ENCODE measurements at places on chromosomes 5 and 9.

GRCh38 chr5:167783145-167783817 lies 508.2 kb upstream of the WWC1 start:
- no peak for DNase-seq

DNA sequence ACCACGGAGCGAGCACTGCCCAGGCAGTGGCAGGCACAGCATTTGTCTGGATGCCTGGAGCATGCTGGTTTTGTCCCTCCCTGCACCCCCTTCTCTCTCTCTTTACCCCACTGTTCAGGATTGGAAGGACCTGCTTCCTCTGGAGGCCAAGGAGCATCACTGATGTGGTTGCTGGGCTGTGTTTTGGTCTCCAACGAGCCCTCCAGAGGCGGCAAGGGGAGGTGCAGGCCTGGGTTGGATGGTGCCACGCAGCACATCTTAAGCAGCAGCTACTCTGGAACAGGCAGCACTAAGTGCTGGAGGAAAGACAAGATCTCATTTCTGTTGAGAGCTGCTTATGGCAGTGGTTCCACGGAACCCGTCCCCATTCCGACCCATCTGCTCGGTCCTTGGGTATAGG lies 139.6 kb downstream of the CMYA5 start:
- DNase-seq, result no peak

DNA sequence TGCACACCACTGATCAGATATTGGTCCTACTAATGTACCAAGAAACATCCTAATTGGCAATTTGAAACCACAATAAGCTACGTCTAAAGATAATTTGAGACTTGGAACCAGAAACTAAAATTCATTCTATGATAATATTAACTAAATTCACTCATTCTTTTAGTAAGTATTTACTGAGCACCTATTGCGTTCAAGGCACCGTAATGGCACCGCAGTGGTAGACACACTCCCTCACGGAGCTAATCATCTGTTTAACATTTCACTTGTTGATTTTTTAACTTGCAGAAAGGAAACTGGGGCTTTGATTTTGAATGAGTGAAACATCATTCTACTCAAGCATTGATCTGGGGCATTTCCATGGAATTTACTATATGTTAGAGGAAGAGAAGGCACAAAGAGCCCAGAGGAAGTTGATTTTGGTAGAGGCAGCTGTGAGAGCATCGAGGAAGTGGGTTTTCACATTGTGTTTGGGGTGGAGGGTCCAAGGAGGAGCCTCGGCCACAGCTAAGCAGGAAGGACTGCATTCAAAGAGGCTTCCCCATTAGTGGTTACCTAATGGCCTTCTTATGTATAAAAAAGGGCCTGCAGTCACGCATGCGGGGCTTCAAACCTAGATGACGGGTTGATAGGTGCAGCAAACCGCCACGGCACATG lies 7.1 kb downstream of the RAPGEF1 start:
- DNase-seq, result no peak

DNA sequence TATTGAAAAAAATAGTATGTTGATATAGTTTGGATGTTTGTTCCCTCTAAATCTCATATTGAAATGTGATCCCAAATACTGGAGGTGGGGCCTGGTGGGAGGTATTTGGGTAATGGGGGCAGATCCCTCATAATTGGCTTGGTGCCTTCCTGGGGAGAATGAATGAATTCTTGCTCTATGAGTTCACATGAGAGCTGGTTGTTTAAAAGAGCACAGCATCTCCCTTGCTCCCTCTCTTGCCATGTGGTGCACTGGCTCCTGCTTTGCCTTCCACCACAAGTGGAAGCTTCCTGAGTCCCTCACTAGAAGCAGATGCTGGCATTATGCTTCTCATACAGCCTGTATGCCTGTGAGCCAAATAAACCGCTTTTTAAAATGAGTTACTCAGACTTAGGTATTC lies 154.8 kb downstream of the ADAMTS6 start:
- DNase-seq, result no peak

DNA sequence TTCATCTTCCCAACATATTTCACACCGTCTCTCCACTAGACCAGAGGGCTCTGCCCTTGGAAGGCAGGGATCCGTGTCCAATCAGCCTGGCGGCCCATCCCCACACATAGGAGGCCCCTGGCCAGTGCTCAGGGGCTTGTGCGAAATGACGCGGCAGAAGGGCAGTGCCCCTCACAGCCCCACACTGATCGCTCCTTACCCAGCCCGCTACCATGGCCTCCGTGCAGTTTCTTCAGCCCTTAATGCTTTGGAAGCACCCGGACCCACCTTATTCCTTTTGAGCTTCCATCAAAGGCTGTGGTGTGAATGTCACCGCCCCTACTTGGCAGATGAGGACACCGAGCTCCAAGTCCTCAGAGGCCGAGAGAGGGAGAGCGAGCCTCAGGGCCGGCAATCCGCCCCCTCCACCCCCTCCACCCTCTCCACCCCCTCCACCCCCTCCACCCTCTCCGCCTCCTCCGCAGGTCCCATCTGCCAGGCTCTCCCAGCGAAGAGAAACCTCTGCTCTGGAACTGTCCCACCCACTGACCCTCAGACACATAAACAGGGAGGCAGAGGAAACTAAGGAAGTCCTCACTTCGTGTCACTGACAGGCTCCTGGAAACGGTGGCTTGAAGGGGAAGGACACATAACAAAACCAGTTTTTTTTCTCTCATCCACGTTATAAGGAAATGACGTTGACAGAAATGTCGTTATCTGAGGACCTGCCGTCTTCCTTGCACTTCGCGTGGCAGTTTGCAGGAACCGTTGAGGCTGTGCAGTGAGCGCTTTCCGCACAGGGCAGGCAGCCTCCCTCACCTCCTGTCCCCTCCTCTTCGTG lies 13.9 kb downstream of the QSOX2 start:
- no peak for DNase-seq

GRCh38 chr5:91332267-91333045 lies 50.7 kb downstream of the ARRDC3 start:
- no peak for DNase-seq

- DNase-seq, result no peak
Measured at GRCh38 chr9:102514541-102514940, 480.6 kb upstream of the CYLC2 start.

DNA sequence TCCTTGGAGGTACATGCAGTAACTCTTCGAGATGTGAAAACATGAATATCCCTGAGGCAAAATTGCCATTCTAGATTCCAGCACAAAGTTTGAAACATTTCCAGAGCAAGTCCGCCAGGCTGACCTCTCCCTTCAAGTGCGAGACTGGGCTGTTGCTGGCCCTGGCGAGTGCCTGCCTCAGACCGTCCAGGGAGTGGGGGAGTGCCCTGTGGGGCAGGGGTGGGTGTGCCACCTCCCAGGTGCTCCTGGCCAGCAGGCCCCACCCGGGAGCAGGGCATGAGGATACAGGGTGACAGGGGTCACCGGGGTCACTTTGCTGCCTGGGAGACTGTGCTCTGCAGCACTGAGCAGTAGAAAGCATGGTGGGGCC lies 199.9 kb downstream of the AOPEP start:
- no peak for DNase-seq

DNA sequence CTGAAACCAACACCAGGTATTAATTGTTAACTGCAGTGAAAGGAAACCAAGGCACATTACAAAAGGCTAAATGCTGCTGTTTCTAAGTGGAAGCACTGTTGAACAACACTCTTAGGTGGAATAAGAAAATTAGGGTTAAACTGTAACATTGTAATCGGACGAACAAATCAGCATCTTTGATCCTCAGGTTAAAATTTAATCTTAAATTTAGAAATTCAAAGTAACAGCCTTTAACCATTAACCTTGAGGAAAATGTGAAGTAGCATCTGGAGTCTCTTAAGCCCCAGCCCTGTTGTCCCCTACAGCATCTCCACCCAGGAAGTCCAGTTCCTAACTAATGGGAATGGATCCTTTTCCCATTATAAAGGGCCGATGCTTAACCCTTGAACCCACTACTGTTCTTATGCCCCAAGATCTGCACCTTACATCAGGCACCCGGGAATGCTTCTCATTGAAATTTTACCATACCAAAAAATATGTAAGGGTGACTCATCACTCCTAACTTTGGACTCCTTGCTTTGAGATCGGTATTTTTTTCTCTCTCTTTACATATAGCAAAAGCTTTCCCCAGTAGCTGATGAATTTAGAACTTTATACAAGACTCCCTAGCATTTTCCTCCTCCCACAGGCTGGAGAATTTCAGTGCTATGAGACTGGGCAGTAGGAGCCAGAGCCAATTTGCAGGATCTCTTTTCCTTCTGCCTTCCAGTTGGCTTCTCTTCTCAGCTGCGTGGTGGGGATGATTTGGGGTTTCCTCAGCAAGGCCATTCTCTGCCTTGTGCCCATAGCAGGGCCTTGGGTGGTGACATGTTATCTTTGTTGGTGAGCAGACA lies 32.0 kb upstream of the ITGA2 start:
- no peak for DNase-seq

GRCh38 chr5:168372356-168372946 lies 81.0 kb downstream of the WWC1 start:
- DNase-seq, result no peak

- DNase-seq, result no peak
Measured at GRCh38 chr5:43352915-43353314, 39.7 kb upstream of the HMGCS1 start.

- DNase-seq, result no peak
Measured at GRCh38 chr9:6711403-6711802, 46.4 kb upstream of the KDM4C start.

- no peak for DNase-seq
Measured at GRCh38 chr9:114409103-114409780, 21.5 kb upstream of the AKNA start.

DNA sequence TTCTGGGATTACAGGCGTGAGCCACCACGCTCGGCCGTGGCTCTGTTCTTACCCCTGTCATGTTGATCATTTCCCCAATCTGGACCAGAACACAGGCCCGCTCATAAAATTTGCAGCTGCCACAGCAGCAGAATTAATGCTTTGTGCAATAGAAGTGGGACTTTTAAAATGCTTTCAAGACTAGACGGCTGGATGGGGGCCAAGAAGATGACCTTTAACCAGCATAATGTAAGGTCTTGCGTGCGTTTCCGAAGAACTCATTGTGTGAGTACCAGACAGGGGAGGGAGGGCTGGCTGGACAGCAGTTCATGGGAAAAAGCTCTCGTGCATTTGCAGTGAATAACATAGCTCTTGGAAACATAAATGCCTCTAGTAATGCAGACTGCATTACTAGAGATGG lies 3.5 kb upstream of the WDR38 start:
- no peak for DNase-seq

GRCh38 chr5:118520771-118521415 lies 467.5 kb downstream of the DTWD2 start:
- DNase-seq, result no peak

DNA sequence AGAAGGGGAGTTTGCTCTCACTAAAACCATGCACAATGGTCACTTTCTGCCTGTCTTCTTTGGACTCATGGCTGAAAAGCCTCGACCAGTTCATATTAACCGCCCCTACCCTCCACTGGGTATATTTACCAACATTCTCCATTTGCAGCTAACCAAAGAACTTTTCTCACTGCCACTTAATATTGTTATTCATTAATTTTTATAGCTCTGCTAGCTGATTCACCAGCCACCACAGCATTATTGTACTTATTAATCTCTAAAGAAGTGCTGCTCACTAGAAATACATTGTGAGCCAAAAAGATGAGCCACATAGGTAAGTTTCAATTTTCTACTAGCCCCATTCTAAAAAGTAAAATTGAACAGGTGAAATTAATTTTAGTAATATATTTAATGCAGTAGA lies 33.4 kb upstream of the SMIM32 start:
- no peak for DNase-seq

GRCh38 chr9:38263532-38263931 lies 129.0 kb upstream of the ALDH1B1 start:
- DNase-seq, result peak; percentile 23

DNA sequence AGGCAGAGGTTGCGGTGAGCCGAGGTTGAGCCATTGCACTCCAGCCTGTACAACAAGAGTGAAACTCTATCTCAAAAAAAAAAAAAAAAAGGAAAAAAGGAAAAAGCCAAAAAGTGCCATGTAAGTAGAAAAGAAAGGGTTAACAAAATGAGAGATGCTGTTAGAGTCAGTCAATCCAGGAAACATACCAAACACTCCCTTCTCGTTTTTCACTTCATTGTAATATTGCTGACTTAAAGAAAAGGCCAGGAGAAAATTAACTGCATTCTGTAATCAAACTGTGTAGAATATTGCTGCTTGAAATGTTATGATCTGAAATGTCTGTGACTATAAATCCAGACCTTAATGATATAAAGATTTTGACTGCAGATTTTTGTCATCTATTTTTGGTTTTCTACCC lies 379.1 kb downstream of the ENC1 start:
- no peak for DNase-seq

DNA sequence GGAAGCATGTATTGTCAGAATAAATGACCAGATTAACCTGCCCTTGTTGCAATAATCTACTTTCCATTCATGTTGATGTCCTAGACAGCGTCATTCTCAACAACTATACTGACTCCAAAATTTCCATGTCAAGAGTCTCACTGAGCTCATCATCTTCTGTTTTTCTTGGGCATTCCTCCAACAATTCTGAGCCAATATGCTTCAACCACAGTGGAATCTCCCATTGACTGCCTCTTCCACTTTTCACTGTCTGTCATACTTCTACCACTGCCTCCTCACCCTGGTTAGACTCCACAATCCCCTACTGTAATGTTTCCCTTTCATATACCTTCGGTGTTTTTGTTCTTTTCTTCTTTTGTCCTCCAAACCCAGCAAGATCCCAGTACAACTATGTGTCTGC lies 162.8 kb downstream of the TLE1 start:
- DNase-seq, result no peak

DNA sequence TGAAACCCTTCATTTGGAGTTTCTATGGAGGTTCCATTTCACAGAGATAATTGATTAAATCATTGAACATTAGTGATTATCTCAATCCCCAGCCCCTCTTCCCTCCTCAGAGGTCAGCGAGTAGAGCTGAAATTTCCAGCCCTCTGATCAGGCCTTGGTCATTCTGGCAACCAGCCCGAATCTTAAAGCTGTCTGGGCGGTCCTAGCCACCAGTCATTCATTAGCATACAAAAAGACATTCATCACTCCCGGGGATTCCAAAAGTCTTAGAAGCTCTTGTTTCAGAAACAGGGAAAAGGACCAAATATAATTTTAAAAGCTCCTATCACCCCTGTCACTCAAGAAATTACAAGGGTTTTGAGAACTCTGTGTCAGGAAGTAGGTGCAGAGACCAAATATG lies 41.3 kb downstream of the ZNF474 start:
- no peak for DNase-seq

DNA sequence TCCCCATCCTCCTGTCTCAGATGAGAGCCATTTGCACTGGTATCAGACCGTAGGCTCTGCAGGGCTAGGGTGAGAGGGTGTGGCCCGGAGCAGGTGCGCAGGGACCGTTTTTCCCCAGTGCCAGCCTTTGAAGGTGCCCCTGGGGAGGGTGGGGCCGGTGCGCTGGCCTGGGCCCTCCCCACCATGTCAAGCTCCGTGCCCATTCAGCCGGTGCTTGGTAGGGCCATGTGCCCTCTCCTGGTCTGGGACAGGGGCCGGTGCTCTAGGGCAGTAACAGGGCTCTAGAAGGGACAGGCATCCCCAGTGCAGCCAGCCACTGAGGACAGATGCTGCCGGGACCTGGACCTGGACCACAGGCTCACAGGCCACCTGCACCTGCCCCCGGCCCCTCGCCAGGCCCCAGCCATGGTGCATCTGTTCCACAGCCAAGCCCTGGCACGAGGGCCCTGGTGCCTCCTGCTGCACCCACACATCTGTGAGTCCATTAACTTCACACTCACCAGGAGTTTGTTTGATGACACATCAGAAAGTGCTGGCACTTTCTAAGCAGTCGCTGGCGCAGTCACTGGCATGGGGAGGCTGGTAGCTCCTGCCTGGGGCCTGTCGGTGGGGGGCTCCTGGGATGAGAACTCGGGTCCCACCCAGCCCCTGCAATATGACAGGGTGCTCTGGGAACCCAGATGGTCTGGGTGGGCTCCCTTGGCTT lies 5.0 kb upstream of the QRFP start:
- no peak for DNase-seq
